Esophagus squamous epithelium (tissue), 5 donors: ENCODE measurements at places on chromosomes 6 and 20.

- no peak for DNase-seq
These were observed 260.0 kb downstream of the TMEM242 start for GRCh38 chr6:157063176-157063905.

DNA sequence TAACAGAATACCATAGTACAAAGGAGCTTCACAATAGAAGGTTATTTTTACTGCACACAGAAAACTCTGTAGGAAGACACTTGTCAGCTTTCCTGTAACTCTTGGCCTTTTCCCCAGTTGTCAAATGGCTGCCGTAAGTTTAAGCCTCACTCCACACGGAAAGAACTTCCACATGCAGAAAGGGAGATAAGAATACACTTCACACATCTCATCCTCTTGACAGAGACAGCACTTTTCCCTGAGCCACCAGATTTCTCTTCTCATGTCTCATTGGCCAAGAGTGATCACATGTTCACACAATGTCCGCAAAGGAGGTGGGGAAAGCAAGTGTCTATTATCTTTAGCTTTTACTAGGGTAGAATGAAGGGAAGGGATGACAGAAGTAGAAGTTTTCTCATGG lies 540.7 kb downstream of the HAO1 start:
- DNase-seq, result no peak

DNA sequence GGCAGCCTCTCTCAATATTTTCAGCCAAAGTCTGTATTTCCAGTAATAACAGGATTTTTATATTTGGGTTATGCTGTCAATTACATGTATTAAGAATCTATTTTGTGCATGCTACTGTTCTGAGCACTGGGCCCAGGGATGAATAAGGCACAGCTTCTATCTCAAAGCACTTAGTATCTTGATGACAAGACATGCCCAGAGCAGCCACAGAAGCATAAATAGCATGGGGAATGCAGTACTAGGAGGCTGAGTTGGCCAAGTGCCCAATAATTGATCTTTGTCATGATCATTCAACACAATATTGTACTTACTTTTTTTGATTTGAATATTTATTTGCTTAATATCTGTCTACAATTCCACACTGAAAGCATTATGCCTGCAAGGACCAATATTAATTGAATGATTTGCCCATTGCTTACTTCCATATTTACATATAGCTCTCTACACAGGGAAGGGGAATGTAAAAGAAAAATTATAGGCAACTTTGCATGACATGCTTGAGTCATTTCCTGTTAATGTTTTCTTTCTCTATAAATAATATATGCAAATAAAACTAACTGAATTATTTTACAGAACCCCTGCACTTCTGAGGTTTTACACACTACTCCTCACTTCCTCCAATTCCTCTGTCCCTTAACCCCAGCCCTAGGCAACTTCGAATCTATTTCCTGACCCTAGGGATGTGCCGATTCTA lies 298.9 kb upstream of the BMP2 start:
- no peak for DNase-seq

DNA sequence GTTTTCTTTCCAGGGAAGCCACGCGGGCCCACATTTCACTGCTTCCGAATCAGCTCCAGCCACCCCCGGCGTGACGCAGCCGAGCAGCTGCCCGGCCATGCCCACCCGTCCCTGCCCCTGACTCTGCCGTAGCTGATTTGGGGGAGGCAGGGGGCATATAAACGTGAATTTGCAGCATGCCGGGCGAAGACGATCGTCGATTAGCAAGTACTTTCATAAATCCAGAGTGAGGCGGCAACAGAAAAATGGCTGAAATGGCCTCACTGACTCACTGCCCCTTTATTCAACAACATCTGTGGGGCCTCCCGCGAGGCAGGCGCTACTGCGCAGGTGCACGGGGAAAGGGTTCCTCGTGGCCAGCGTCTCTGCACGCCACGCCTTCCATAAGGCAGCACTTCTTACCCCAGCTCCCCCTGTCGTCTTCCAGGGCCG lies 118.0 kb downstream of the DLL1 start:
- DNase-seq, result no peak

- no peak for DNase-seq
These were observed 45.3 kb upstream of the TINAG start for GRCh38 chr6:54262971-54263370.

DNA sequence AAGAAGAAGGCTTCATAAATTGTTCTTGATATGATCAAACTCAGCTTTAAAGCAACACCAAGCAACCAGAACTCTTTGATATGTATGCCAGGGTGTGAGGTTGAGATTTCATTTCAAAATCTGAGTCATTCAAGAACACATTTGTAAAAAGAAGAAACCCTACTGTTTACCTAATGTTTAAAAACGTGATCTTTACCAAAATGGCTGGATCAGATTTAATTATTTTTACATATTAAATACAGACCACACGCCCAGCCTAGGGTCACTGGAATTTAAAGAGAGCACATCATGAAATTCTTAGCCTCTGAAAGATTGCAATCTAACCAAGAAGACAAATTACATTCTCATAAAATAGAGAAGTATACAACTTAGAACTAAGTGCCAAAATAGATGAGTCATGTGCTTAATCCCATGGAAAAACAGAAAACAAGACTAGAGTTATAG lies 206.8 kb upstream of the SMLR1 start:
- no peak for DNase-seq

DNA sequence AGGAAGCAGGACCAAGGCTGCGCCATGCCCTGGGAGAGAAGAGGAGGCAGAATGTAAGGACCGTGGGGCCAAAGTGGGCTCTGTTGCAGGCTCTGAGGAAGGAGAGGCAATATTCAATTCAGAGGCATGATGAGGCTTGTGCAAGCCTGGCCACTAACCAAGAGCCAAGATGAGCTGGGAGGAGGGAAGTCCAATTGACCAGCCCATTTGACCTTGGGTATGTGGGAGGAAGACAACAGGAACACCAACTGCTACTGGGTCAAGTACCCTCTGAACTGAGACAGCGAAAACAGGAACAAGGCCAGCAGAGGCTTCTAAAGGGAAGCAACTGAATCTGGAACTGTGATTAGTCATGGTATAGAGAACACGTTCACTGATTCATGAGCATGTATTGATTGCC lies 779.6 kb downstream of the MAFB start:
- DNase-seq, result no peak

GRCh38 chr20:36777167-36777566 lies 3.6 kb upstream of the DSN1 start:
- DNase-seq, result no peak

- no peak for DNase-seq
These were observed 140.9 kb downstream of the RNF144B start for GRCh38 chr6:18527836-18528743.

DNA sequence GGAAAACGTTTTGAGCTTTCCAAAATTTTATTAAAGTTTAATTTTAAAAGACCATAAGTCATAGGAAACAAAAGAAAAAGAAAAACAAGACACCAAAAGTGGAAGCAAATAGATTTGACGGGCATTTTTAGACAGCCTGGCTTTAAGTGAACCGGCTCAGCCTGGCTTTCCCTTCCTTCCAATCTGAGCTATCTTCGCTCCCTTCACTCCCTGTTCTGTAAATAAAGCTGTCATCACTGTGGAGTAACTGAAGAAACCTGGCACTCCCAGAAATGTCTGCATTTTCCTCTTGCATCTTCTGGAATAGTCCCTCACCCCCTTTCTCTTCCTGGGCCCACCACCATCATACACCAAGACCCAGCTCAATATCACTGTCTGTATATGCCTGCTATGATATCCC lies 131.9 kb downstream of the IMPG1 start:
- no peak for DNase-seq

- DNase-seq, result no peak
These were observed 796 bp upstream of the TUBB start for GRCh38 chr6:30719356-30719755.

- DNase-seq, result no peak
These were observed 44.8 kb upstream of the TGM2 start for GRCh38 chr20:38209736-38210405.

DNA sequence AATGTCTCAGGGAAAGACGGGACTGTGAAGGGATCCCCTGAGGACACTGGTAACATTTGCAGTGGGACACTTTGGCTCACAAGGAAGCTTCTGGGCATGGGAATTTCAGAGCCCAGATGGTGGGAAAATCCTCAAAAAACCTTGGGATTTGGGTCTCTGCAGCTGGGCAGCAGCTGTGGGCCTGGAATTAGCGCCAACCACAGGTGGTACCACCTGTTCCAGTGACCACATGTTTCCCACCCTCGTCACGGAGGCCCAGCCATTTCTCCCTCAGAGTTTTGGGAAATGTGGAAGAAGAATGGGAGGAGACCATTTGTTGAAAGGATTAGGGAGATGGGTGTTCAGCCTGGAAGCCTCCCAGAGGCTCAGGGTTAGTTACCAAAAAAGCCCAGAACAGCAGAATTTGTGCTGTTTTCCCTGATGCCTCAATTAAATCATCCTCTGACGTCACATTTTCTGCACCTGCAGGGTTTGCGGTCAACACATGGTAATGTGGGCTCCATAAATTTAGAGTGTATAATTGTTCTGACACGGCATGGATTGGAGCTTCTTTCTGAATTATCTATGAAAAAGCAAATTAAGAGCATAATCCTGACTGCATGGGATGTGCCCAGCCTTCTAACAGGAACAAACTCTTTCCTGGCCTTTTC lies 34.4 kb downstream of the EDN3 start:
- DNase-seq, result no peak

- DNase-seq, result no peak
These were observed 14.2 kb downstream of the EBF4 start for GRCh38 chr20:2706688-2707352.

GRCh38 chr20:15951658-15952057 lies 621.6 kb downstream of the KIF16B start:
- no peak for DNase-seq

GRCh38 chr20:50015636-50015992 lies 32.8 kb downstream of the SNAI1 start:
- DNase-seq, result no peak

DNA sequence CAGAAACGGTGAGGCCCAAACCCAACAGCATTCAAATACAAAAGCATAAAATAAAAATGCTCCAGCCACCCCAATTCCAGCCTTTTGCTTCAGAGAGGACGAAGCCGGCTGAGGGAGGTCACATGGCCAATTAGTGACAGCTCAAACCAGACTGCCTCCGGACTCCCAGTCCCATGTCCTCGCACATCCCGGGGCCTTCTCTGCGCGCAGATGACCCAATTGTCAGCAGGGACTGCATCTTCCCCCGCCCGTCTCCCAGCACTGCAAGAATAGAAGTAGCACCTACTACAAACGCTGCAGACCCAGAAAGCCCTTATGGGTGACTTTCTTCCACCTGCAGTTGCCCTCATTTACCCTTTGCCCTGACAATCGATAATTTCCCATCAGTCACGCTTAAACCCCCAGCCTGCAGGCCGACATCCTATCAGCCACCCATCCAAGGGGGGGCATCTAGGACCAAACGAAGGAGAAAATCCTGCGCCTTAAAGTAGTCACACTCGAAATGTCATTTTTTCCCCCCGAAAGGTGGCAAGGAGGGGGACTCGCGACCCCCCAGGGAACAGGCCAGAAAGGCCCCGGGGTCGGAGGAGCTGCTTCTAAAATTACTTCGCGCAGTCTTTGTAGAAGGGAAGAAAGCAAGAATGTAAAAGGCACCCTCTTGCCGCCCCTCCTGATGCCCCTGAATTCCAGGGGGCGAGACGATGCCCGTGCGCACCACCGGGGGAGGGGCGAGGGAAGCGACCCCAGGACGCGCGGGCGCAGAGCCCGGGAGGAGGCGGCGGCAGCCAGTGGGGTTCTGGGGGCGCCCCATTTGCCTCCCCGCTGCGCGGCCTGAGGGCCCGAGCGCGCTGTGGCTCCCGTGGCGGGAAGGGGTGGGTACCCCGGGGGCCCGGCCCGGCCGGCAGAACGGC lies 792 bp downstream of the SLC23A2 start:
- DNase-seq, result no peak

DNA sequence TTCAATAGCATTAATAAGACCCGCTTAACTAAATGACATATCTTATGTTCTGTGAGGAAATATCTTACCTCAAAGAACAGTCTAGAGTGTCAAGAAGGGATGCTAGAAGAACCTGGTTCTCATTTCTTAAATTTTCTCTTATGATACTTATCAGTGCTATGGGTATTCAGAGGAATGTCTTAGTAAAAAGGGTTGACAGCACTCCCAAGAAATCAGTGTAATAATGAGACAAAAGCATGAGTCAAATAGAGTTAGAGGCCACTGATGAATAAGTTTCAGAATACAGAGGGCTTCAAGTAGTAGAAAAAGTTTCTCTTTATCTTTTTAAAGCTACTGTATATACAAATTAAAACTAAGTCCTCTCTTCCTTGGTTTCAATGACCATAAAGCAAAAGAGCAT lies 242.8 kb downstream of the GJA1 start:
- DNase-seq, result no peak

- DNase-seq, result no peak
These were observed 40.4 kb downstream of the GCLC start for GRCh38 chr6:53504512-53504911.

- no peak for DNase-seq
These were observed 248.5 kb downstream of the BTBD3 start for GRCh38 chr20:12166053-12166717.

- DNase-seq, result no peak
These were observed 107.5 kb upstream of the PDE10A start for GRCh38 chr6:165770397-165771082.

DNA sequence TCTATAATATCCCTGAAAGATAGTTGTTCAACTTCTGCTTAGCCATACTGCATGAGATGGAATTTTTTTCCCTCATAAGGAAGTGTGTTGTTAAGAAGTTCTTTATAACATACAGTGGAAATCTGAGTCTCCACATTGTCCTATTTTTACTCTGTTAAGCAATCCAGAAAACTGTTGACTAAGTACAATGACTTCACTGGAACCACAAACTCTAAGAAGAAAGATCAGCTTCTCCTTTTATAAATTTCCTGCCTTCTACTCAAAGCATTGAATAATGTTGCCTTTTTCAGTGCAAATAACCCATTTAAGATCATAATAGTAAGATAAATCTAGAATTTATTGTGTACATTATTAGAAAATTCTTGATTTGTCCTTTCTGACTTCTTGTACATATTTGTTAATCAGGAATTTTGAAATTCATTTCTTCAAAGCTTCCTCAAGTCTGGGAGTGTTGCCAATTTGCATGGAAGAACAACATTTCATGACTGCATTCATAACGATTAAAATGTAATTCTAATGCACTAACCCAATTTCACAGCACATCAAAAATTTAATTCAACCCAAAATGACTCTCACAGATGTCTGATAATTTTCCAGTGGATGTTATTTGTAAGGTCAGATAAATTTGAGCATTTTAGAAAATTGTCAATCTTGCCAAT lies 45.6 kb upstream of the ANKEF1 start:
- no peak for DNase-seq

GRCh38 chr6:5506149-5506548 lies 244.8 kb downstream of the FARS2 start:
- DNase-seq, result no peak

- no peak for DNase-seq
These were observed 9.4 kb downstream of the SNX9 start for GRCh38 chr6:157832250-157832967.

GRCh38 chr6:72770959-72771358 lies 149.1 kb downstream of the KCNQ5 start:
- DNase-seq, result no peak

- no peak for DNase-seq
These were observed 71.8 kb upstream of the ANKEF1 start for GRCh38 chr20:9963029-9963428.

GRCh38 chr20:47724396-47724795 lies 60.9 kb downstream of the SULF2 start:
- DNase-seq, result no peak
